ENCODE measurements at places on chromosomes 12 and 14.

GRCh38 chr12:1504304-1504894 is 90.0 kb downstream of the FBXL14 start:
- no peak for DNase-seq

GRCh38 chr14:20530771-20531571 is 25.6 kb downstream of the RNASE10 start:
- peak; percentile 85 for DNase-seq

DNA sequence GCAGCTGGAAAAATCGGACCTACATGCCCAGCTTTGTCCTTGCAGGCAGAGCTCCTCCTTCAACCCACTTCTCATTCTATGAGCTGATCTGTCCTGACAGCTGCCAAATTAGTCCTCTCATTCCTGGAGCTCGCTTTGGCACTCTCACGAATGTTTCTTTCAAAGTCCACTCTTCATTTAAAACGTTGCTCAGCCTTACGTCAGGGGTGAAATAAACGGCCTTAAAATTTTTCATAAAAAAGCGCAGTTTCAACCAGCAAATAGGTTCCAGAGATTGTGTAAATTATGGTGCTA is 120.9 kb upstream of the HIF1A start:
- no peak for DNase-seq

DNA sequence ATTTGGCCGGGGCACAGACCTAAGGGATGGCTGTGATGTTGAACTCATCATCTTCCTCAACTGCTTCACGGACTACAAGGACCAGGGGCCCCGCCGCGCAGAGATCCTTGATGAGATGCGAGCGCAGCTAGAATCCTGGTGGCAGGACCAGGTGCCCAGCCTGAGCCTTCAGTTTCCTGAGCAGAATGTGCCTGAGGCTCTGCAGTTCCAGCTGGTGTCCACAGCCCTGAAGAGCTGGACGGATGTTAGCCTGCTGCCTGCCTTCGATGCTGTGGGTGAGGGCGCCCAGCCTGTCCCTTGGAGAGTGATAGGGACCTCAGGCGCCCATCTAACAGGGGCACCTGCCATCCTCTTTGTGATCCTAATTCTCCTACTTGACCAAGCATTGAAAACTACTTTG is 12.4 kb downstream of the OAS3 start:
- no peak for DNase-seq

GRCh38 chr12:102883204-102883799 is 33.7 kb downstream of the PAH start:
- DNase-seq: peak; percentile 57

DNA sequence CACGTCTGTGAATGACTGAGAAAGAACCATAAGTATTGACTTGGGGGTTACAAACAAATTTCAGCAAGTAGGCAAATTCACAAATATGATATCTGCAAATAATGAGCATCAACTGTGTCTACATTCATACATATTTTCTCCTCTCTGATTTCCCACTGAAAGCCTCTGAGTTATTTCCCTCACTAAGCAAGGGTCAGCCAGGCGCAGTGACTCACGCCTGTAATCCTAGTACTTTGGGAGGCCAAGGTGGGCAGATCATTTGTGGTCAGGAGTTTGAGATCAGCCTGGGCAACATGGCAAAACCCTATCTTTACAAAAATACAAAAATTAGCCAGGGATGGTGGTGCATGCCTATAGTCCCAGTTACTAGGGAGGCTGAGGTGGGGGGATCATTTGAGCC is 80.8 kb downstream of the SLC25A21 start:
- DNase-seq: no peak

GRCh38 chr14:54681811-54682261 is 114.9 kb downstream of the SAMD4A start:
- peak; percentile 79 for DNase-seq

DNA sequence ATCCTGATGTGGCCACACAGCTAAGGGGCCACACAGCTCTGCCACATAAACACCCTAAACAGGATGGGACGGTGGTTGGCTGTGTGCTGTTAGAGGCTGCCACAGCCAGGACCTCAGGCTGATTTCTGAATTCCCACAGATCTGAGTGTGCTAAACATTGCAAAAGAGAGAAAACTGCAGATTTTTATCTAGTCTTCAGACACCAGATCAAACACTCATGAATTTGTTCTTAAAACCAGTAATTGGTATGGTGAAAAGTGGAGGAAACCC is 190.7 kb downstream of the MON2 start:
- DNase-seq: no peak

Measured in A673 (cell line).